CD4-positive, alpha-beta T cell treated with Interleukin-17A for 1 hour (primary cell): ENCODE measurements at places on chromosomes 3 and 15.

DNA sequence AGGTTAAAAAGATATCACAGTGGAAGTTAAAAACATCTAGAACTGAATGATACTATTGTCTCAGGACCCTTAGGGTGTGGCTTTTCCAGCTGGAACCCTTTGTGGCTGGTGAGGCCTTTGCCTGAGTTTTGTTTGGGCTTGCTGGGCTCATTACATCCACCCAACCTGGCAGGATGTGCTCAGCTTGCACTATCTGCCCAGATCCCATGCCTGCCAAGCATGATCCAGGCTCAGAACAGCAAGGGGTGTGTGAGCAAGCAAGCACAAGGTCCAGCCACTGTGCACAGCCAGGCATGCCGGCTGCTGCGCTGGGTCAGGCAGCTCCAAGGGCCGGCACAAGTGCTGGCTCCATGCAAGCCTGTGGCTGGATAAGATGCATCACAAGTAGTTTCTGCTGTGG, 512.7 kb upstream of the CDIN1 start:
- no peak for DNase-seq

GRCh38 chr3:152302521-152303021, 33.8 kb downstream of the MBNL1 start:
- peak; percentile 60 for DNase-seq

DNA sequence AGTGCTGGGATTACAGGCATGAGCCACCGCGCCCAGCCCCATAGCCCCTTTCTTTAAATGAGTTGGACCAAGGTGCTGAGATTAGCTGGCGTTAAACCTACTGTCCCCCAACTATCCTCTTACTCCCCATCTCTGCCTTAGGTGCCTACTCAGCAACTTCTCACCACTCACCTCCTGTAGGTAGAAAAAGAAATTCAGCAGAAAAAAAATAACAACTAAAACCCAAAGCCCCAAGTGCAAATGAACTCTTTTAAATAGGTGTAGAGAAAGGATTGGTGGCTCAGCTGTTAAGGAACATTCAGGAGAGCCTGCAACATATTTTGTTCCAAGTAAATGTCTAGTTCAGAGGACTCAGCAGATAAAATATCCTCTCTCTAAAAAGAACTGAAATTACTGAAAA, 19.5 kb downstream of the SAMD7 start:
- DNase-seq = no peak

DNA sequence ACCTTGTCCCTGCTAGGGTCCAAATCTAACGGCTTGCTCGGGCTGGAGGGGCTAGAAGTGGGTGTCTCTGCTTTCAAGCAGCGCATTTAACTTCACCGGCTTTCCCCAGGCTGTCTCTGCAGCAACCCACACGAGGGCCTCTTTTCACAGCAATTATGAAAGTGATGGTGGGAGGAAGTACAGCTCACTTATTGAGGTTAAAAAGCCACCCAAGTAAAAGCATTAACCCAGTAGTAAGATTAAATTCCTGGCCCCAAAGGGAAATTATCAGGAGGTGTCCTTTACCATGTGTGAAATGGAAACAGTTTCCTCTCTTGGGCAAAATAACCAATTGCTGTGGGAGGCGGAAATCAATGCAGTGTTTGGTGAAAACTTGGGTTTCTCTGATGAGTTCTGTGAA, 41.1 kb downstream of the NGRN start:
- DNase-seq = peak; percentile 40

DNA sequence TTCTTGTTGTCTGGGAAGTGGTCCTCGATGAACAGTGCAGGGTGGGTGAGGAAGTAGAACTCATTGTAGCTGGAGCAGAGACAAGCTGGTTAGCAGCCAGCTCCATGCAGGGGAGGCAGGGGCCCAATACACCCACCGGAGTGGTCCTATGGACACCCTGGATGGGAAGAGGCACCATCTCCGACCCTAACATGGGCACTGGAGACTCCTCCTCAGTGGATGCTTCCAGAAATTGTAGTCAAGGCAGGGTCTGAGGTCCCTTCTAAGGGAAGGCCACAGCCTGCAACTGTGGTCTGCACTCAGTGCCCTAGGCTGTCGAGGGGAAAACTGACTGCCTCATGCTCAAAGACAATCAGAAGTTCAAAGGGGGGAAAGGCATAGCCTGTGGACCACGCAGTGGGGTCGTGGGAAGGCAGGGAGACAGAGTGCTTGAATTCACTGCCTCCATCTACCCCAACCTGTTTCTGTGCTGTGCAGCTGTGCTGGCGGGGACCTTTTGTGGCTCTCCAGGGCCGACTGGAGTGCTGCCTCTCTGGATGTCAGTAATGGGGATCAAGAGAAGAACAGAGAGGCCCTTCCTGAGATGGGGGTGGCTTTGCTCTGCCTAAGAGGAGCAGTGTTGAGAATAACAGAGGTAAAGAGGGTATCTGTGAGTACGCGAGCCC, 41.9 kb downstream of the KY start:
- no peak for DNase-seq

DNA sequence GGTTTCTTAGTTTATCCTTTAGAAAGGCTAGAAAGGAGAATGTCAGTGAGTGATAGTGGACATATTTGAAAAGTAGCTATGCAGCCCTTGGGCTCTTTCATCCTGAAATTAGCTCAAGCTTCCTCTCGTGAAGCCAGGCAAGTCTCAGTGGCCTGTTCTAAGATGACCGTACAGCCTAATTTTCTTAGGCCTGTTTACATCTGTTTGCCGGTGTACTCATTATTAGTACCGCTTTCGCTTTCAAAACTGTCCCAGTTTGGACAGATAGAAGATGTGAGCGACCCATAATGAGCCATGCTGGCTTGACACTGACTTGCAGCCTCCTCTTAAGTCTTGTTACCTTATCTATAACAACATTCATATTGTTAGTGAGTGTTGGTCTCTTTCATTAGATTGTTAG, 5.7 kb upstream of the ARL14 start:
- DNase-seq = no peak

GRCh38 chr3:88775026-88775690, 332.3 kb upstream of the EPHA3 start:
- DNase-seq = no peak

- DNase-seq = peak; percentile 31
These were observed 31.7 kb upstream of the NR2C2 start for GRCh38 chr3:14915636-14916222.

DNA sequence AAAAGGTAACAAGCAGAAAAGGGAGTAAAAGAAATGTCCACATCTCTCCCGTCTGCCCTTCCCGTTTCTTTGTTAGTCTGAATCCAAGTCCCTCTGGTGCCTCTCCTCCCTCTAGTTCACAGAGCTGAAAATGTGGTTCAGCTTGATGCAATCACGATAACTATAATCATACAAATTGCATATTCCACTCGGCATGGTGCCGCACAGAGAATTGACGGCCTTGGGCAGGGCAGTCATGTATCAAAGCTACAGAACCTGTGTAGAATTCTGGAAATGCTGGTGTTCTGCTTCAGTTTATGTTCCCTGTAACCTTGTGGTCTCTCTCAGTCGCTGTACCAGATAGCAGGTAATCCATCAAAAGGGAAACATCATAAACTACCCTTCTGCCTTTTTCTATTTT, 562.9 kb upstream of the CBLB start:
- DNase-seq = no peak

DNA sequence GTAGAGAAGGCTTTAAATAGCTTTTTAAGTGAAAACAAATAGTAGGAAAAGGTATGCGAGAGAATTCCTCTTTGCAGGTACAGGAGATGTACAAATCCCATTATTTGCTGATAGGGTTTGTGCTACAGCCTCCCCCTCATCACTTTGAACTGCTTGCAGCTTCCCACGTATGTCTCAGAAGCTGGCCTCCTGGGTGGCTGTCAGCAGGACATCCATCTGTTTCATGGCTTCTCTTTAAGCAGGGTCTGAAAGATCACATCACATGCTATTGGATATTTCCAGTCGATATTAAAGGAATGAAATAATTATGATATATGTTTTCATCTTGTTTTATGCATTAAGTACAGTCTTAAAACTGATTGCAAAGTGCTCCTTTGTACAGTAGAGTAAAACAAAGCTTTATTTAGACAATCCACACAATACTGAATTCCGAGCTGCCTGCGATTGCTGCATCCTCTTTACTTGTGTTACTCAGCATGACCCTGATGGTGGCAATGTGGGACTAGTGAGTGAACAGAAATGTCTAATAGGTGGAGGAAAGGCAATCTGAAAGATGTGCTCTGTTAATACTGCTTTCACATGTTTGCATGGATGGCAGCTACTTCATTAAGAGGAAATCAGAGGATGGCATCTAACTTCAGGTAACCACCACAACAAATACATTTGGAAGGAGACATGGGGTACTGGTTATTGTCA, 930.6 kb upstream of the SEMA6D start:
- no peak for DNase-seq

DNA sequence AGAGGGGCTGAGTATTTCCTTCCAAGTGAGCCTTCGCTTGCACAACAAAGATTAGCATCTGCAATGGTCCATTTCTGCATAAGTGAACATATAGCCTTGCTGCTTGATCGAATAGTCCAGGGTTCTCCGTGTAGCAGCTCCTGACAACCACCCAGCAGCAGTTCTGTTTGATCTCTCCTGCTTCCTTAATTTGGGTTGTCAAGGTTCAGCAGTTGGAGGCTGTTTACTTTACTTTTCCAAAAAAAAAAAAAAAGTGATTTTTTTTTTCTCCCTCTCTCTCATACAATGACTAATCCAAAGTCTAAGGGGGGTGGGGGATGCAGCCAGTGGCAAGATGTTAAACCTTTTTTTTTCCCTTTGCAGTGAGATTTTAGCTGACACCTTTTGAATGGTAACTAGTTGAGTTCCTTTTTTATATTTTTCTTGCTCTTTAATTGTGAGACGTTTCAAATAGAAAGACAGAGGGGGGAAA, 3.6 kb downstream of the FOXP1 start:
- DNase-seq = no peak

DNA sequence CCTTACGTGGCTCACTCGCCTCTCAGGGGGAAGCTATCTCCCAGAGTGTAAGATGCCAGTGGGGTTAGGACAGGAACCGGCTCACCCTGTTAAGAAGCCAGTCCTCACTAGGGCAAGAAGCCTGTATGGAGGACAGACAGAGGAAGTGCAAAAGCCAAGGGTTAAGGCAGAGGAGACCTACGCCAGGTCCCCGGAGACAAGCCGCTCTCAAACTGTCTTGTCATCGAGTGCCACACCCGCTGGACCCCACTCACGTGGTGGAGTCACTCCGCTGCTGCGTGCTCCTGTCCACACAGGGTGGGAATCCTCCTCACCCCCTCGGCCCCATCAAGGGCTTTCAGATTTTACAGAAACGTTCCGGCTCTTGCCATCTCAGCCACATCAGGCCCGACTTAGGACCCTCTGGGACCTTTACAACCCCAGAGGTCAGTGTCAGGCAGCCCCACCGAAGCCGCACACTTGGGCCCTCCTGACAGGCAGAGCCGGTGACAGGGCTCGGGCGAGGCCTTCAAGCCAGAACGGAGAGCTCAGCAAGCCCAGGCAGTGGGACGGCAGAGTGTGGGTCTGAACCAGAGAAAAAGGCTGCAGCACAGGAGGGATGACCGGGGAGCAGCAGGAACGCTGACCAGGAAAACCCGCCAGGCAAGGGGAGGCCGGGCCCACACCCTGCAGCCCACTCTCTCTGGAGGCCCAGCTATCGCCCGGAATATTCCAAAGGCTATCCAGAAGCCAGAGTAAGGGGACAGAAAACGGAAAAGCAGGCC, 61.7 kb downstream of the XXYLT1 start:
- DNase-seq = no peak

- peak; percentile 51 for DNase-seq
These were observed 75.1 kb upstream of the VGLL4 start for GRCh38 chr3:11718637-11719405.

- DNase-seq = no peak
These were observed 517.2 kb upstream of the CBLB start for GRCh38 chr3:106386050-106386449.

GRCh38 chr15:101138913-101139880, 112.7 kb downstream of the CHSY1 start:
- no peak for DNase-seq

- DNase-seq = peak; percentile 40
These were observed 5.8 kb upstream of the TUSC2 start for GRCh38 chr3:50333744-50334328.

DNA sequence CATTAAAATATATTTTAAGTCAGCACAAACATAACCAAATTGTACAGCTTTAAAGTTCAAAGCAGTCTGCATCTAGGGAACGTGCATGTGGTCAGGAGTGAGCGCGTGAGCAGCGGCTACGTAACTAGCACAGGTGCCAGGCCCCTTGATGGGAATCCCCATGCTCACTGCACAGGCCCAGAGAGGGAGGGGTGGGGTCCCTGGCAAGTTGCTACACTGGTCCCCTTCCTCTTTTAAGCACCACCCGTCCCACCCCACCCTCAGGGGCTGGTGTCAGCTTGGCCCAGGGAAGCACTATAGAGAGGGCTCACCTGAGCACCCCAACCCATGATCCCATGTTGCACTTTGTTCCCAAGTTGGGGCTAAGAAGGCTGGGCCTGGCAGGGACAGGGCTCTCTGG, 835 bp upstream of the GMPPB start:
- DNase-seq = peak; percentile 67

GRCh38 chr3:188819939-188820338, 351.8 kb upstream of the TPRG1 start:
- DNase-seq = no peak

GRCh38 chr3:108525256-108525655, 14.9 kb upstream of the MYH15 start:
- no peak for DNase-seq

- DNase-seq = no peak
These were observed 597.7 kb downstream of the OTOL1 start for GRCh38 chr3:162094301-162094700.

DNA sequence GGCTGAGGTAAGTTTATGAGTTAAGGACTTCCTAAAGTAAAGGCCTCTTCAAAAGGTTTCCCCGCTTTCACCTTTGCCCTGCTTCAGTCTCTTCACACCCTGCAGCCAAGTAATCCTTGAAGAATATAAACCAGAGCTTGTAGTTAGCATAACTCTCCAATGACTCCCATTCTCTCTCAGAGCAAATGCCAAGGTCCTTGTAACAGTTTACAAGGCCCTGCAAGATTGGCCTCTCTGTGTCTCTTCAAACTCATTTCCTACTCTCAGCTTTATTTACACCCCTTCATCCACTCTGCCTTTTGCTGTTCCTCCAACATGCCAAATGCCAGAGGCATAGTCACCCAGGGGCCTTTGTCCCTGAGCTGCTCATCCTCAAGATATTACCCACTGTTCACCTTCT, 60.5 kb upstream of the MME start:
- no peak for DNase-seq
